ENCODE measurements at places on chromosomes 5 and 9.

- DNase-seq: no peak
These were observed 1.1 kb upstream of the GPSM1 start for GRCh38 chr9:136326061-136326760.

DNA sequence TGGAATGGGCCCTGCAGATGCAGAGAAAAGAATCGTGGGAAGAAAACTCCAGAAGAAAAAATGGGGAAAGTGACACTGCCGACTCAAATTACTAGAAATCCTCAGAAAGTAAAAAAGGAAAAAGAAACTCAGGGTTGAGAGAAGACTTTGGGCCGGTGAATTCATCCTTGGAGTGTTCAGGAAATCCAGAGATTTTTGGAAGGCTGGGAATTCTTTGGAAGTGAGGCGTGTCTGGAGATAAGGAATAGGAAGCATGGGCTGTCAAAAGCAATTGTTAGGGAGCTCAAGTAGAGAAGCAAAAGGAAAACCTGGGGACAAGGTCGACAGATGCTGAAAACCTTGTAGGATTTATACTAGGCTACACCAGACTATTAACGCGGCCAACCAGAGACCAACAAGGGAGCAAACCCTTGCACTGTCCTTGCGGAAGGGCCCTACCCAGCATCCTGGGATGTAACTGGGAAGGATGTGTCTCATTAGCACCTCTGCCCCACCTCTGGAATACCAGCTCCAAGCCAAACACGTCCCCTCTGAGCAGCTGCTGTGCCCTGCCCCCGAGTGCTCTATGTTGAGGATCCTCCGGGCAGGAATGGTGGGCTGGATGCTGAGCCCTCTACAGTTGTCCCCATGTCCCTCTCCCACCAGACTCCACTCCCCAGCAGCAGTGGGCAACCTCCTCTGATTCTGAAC, 11.6 kb downstream of the DAB2IP start:
- no peak for DNase-seq

DNA sequence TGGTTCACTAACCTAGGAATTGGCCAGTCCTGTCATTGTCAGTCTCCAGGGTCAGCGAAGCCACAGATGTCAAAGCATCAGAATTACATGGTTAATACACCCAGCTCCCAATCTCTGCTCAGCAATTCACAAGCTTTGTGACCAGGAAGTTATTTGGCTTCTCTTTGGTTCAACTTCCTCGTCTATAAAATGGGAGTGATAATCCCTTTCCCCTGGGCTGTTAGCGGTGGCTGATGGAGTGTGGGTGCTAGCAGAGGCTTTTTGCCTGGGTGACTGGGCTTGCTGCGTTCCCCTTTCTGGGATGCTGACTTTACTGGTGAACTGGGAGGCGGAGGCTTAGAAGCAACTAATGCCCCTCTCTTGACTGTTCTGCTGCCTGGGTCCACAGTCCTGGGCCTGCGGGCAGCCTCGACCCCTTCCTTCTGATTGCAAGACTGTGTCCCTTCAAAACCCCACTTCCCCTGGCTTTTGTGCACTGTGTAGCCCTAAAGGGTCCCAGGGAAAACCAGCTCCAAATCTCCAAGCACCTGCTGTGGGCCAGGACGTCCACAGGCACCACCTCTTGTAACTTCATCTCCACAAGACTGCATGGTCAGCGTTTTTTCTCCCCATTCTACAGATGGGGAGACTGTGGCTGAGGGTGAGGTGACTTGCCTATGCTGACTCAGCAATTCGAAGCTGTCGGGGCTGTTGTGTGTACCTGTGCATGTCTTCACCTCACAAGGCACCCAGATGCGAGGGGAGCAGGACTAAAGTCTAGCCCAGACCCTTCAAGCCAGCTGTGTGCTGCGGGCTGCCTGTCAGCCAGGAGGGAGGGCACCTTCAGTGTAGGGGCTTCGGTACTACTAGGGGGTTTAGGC, 45.2 kb upstream of the NEURL1B start:
- DNase-seq: no peak

- no peak for DNase-seq
These were observed 11.1 kb downstream of the SMU1 start for GRCh38 chr9:33065157-33066076.

DNA sequence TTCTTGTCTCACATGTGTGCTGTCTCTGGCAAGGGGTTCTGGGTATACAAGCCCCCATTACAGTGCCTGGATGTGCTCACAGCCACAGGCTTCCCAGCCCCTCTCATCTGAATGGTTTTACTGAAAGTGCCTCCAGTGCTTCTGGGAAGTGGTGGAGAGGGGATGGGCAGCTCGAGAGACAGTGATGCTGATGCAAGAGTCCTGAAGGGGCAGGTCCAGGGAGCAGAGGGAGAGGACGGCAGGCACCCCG, 93.5 kb downstream of the PHF2 start:
- no peak for DNase-seq

DNA sequence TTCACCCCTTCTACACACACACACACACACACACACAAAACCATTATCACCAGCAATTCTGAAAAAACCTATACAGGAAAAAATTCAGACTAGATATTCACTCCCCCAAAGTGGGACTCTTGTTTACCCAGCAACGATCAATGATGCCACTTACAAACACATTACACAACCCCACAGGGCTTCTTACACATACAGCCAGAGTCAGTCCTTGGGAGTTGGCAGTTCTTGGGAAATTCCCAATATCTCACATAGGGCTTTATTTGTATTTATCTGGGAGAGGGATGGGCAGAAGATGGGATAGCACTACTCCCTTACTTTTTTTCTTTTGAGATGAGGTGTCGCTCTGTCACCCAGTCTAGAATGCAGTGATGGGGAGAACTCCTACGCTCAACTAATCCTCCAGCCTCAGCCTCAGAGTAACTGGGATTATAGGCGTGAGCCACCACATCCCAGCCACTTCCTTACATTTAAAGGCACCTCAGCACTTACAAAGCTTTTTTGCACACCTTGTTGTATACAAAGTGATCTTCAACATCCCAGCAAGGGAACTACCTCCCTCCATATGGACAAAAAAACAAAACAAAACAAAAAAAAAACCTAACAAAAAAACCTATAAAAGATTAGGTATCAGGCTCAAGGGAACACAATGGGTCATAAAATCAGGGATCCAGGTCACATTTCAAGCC, 168.4 kb downstream of the TSSK1B start:
- no peak for DNase-seq

DNA sequence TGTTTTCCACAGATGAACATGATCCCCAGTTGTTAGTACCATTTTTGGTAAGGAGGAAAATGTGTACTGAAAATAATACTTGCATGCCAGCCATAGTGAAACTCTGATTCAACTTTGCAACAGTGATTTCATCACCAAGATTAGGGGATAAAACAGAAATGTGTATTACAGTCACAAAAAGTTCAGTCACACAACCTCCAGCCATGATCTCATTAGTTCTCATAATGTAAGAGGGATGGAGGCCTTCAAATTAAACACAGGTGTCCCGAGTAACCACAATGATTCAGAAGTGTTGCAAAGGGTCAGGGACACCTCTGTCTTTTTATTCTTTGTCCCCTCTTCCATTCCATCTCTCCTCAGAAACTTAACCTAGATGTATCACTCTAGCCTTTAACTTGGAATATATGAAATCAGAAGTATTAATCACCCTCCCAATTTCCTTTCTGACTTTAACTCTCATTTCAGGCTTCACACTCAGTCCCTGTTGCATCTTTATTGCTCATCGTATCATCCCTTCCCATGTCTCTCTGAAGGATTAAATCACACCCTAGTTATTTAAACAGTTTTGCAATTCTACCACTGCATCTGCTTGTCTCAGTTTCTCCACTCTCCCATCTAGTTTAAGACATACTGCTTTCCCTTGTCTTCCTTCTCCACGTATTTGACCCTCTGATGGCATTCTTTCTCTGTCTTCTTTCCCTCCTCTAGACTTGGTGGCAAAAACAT, 291.2 kb downstream of the ADAMTS6 start:
- peak; percentile 89 for DNase-seq

DNA sequence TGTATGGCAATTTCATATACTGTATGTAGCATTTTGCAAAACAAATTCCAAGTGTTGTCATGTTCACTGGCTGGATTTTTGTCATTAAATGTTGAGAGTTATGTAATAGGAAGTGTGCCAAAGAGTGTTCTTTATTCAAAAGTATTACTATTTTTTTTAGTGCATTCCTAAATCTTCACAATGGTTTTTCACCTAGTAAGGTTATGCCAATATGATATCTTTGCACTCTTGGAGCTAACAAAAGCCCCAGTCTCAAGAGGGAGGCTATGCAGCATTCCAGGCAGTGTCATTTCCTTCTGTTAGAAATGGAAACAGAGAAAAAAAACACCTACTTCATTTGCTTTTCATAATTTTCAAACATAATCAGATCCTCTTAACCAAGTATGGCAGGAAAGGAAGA, 5.1 kb upstream of the SSBP2 start:
- no peak for DNase-seq

DNA sequence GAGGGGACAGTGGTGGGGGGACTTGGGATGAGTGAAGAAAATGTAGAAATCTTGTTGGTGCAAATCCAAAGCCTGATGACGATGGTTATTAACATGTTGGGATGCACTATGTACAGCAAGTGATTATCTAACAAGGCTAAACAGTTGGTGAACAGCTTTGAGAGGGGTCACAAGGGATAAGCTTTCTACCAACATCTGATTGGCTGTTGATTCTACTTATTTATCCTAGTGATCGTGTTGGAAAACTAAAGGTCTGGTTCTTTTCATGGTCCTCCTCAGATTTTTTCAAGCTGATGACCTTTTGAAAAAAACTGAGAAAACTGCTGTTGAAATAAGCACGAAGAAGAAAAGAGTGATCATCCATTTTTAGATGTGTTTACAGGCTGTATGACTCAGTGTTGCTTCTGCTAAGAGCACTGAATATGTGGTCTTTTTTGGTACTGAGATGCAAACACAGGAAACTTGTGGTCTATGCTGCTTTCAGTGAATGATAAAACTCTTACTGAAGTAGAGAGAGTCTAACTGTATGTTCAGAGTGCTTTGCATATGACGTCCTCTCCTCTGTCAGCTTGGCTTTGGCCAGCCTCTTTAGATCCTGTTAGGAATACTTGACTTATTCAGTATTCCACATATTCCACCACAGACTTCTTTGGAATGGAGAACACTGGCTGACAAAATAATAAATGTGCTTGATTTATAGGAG, 174.8 kb downstream of the SLF1 start:
- peak; percentile 93 for DNase-seq

DNA sequence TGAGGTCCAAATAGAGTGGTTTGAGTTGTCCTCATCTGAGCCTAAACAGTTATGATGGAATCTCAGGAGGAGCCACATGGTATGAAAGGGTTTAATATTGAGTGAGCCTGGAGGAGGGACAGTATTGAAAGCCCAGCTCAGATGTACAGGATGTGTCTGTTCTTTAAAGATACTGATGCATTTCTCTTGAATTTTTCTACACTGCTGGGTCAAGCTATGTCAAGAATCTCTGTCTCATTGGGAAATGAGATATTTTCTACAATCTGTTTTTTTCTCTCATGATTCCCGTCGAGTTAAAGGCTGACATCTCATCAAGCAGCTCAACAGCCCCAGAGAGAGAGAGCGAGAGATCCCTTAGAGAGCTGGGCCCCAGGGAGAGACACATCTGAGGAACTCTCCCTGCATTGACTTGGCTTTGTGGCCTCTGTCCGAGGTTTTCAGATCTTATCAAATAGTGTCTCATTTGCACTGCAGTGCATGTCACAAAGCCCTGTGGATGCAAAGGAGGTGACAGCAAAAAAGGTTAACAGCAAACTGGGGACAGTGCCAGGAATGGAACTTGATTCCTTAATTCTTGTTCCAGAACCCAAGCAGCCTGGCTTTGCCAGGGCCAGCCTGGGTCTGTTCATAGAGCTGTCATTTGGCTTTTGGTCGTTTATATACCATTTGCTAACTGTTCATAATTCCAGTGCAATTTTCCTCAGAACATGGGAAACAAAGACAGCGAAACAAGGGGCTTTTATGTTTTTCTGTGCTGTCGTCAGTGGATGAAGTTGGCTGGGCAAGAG, 19.0 kb upstream of the ACTBL2 start:
- no peak for DNase-seq

- DNase-seq: no peak
These were observed 20.3 kb downstream of the CAMSAP1 start for GRCh38 chr9:135887021-135887507.

GRCh38 chr9:4620881-4621555, 41.1 kb upstream of the PLPP6 start:
- no peak for DNase-seq

GRCh38 chr9:126503333-126504085, 110.2 kb upstream of the LMX1B start:
- no peak for DNase-seq
